ENCODE measurements at places on chromosomes 4 and X. TPM values are rescaled to one million over a fixed set of nuclear protein-coding genes. Genes with fewer than 3 reads are reported as not detected.

The MAGEB2 gene
- not detected for total RNA-seq

The GSX2 gene
- total RNA-seq, result 1.7 TPM

The KIT gene
- total RNA-seq, result 75.5 TPM

The SATL1 gene
- total RNA-seq, result 0.98 TPM

The IL21 gene
- total RNA-seq, result not detected

The ADGRG2 gene
- total RNA-seq, result 3.0 TPM

The DGKK gene
- 0.49 TPM for total RNA-seq

The GABRQ gene
- total RNA-seq, result 1.2 TPM

The ASMT gene
- 0.25 TPM for total RNA-seq

The SMR3B gene
- total RNA-seq, result not detected

The UVSSA gene
- 7.9 TPM for total RNA-seq

The AFP gene
- not detected for total RNA-seq

The GAGE13 gene
- total RNA-seq, result not detected

The PGAM4 gene
- total RNA-seq, result not detected

The KIF4A gene
- 2.5 TPM for total RNA-seq

The IL1RAPL1 gene
- total RNA-seq, result 11.1 TPM
